ENCODE measurements at places on chromosomes 11 and 22.

DNA sequence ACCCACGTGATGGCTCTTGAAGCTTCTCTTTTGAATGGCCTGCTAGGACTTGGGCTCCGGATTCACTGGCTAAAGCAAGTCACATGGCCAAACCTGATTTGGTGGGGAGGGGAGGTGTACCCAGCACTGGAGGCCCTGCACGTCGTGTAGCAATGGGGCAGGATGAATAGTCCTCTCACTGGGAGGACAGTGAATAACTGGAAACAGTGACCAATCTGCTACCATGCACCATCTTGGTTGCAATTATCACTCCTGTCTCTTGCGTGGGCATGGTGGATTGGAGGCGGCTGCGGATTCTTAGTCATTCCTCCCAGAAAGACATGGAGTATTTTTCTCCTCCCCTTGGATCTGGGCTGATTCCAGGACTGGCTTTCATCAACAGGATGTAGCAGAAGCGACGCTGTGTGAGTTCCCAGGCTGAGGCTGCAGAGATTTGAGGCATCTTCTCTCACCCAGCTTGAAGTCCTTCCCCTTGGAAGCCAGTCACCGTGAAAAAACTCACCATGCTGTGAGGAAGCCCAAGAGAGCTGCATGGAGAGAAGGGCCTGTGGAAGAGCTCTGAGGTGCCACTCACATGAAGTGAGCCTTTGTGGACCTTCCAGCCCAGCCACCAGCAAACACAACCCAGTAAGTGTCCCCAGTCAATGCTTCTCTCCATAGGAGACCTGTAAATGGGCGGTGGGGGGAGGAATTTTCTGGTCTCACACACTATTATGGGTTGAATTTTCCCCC, 70.4 kb downstream of the IGLL1 start:
- DNase-seq: no peak

DNA sequence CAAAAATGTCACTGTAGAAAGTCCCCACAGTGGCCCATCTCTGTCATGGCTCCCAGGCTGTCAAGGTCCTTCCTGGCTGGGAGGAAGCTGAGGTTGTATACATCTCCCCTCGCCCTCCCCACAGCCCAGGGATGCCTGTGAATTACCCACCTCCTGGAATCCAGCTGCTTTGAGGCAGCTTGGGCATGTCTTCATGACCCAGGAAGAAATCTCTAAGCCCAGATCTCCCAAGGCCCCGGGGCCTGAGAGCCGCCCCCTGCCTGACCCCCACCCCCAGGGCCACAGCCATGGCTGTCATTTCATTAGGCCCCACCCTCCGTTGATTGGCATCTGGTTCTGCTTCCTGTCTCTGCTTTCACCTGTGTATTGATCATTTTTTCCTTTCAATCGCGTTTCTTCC, 207.5 kb downstream of the TBC1D22A start:
- no peak for DNase-seq

DNA sequence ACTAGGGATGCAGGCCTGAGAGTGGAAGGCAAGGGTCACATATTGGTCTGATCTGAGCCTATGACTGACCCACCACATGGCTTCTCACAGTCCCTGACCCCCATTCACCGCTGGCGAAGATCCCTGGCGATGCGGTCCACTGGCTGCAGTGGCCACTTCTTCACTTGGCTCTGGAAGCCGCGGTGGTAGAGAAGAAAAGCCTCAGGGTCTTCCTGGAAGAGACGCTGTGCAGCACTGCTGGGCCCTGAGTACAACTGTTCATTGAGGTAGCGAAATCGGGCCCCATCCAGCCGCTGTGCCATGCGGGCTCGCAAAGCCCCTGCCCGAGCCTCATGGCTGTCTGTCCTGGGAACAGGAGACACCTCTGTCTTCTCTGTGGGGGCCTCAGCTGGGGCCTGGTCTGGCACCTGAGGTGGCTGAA, 2.4 kb downstream of the RRP8 start:
- no peak for DNase-seq

DNA sequence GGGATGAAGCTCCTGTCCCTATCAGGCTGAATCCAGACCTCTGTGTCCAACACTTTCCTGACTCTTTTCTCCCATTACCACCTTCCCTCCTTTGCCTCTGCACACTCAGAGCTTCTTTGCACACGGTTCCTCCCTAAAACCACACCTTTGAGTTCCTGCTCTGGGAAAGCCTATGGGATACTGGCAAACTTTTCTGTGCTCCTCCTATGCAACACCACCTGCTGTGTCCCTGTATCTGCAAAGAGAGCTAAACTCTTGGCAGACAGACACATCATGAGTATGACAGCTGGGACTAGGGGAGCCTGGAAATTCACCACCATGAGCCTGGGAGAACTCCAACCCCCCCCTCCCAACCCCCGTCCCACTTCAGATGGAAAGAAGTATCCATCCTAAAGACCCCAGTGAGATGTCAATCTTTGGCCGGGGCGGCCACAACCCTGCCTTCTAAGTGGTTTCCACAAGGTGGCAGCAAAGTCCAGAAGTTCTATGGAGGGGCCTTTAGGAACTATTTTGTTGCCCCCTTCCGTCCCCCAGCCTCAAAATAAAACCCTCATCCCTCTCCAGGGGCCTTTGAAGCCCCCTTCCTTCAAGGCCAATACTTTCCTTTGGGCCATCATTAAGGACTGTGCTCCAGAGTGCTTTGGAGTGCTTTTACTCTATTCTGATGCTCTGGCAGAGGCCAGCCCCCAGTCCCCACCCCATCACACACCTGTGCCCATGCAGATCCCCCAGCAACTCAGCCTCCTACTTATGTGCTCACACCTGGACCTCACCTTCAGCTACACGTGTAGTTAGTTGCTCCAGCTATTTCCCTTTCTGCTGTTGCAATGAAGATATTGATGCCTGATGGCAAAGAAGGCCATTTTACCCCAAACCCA, 19.4 kb downstream of the HTR3A start:
- DNase-seq: peak; percentile 30
